ENCODE measurements at places on chromosomes 2 and 18. TPM values are rescaled to one million over a fixed set of nuclear protein-coding genes. Genes with fewer than 3 reads are reported as not detected.

DNA sequence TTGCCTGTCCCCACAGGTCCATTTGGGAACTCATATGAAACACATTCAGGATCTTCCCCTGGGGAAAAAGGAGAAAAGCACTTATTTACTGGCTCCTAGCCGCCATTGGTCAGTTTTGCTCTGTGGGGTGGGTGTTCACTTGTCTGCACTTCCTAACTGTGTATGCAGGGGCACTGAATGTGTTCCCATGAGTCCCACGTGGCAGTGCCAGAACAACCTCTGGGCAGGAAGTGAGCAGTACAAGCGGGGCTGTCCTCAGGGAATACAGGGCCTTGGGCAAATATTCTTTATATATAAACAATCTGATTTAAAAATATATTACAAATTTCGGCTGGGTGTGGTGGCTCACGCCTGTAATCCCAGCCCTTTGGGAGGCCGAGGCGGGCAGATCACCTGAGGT lies 21.8 kb upstream of the CTIF start:
- no peak overlapping the region for H3K27ac ChIP-seq
- no peaks in the 10 kb centered on the region for H3K4me1 ChIP-seq
- no peak for DNase-seq

GRCh38 chr2:240705204-240705791 lies 13.6 kb downstream of the AQP12A start:
- no peak overlapping the region for H3K27ac ChIP-seq
- peaks cover 18% of the 10 kb centered on the region for H3K27me3 ChIP-seq
- no peak overlapping the region for H3K4me3 ChIP-seq
- H3K36me3 ChIP-seq: no peaks in the 10 kb centered on the region

DNA sequence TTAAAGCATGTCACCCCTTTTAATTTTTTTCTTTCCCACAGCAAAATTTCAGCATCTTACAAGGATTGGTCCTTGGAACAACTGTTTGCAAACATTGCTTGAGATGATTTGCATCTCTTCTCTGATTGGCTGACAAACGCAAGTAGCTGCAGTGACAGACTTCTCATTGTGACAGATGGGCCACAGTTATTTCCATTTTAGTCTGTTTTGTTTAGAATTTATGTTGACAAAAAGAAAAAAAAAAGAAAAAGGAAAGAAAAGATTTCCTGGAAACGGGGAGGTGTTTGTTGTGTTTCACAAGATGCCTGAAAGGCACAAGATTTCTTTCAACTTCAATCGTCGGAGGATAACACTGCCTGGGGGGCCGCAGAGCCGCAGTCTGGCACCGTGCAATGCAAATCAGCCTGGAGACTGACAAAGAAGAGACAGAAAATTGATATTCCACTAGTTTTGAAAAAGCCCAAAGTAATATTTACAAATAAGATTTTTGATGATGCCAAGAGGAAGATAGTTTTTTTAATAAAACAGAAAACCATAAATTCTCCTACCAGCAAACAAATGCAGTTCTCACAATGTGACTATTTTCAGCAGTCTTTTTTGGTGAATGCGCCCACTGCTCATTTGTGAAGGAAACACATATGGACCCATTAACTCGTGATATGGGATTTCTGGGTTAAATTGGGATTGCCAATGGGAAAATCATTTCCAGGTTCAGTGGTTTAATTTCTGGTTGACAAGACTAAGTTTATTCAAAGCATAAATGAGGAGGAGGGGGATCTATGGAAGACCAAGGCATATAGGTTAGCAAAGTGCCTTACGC lies 296.2 kb upstream of the SMIM21 start:
- no peak overlapping the region for H3K4me3 ChIP-seq
- no peaks in the 10 kb centered on the region for H3K4me1 ChIP-seq
- peaks cover 3% of the 10 kb centered on the region for H3K36me3 ChIP-seq
- no peak for DNase-seq
- H3K27ac ChIP-seq: no peak overlapping the region
- H3K27me3 ChIP-seq: peaks cover 7% of the 10 kb centered on the region

DNA sequence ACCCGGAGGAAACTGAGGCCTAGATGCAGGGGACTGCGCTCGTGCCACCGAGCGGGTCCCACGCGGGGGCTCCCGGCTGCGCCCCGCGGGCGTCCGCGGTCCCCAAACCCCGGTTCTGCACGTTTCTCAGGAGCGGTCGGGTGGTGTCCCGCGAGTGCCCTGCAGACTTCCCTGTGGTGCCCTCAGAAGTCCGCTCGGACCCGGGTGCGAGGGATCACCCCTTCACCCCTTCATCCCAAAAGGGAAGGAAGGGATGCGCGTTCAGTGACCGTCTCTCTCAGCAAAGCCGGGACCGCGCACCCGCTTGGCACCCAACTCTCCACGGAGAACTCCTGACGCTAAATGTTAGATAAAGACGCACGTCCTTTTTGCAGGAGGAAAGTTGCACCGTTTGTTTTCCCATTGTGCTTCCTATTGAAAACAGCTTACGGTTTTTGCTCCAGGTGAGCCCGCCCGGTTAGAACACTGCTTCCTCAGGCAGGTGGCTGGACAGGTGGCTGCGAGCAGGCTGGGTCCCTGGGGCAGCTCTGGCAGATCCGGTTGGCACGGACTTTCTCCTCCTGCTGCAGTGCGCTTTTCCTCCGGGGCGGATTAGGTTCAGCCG lies 779 bp downstream of the DGKD start:
- H3K27ac ChIP-seq: peak overlapping the region; percentile 79
- no peak for DNase-seq
- peaks cover 20% of the 10 kb centered on the region for H3K36me3 ChIP-seq
- H3K4me1 ChIP-seq: peaks cover 36% of the 10 kb centered on the region

DNA sequence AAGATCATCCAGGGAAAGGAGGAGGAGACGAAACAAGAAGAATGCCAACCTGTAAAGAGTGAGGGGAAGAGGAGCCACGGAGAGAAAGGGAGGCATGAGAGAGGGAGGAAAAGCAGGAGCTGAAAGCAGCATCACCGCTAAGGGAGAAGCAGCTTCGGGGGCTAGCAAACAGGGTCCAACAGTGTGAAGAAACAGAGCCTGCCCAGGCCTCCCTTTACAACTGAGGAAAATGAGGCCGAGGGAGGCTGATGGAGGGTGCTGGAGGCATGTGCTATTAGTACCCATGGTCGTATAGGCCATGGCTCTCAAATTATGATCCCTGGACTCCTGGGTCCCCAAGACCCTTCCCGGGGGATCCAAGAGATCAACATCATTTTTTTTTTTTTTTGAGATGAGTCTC lies 50.4 kb upstream of the ASPRV1 start:
- peaks cover 16% of the 10 kb centered on the region for H3K36me3 ChIP-seq
- peaks cover 12% of the 10 kb centered on the region for H3K4me1 ChIP-seq
- no peak for DNase-seq
- no peaks in the 10 kb centered on the region for H3K27me3 ChIP-seq
- H3K27ac ChIP-seq: peak overlapping the region; percentile 13
- no peak overlapping the region for H3K4me3 ChIP-seq

The MOGAT1 gene
- 0.45 TPM for total RNA-seq

All from type B pancreatic cell (in vitro differentiated cells).